ENCODE measurements at places on chromosomes 5 and 9.

GRCh38 chr5:131947445-131947844 lies 2.0 kb upstream of the MEIKIN start:
- no peak for DNase-seq

DNA sequence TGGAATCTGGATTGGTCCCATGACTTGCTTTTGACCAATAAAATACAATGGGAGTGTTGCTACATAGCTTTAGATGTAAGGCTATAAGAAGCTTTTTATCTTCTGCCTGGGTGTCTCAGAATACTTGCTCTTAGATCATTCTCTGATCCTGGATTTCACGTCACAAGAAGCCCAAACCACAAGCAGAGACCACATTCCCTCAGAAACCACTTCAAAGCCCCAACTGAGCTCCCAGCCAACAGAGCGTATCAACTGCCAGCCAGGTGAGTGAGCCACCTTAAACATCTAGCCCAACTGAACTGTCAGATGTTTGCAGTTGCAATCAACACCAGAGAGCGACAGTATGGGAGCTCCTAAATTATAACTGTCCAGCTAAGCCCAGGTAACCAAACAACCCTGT lies 687.1 kb downstream of the TLE1 start:
- no peak for DNase-seq

- no peak for DNase-seq
Observed at GRCh38 chr9:114633438-114634089, 22.5 kb downstream of the TMEM268 start.

GRCh38 chr5:133785182-133785581 lies 172.8 kb upstream of the FSTL4 start:
- DNase-seq = no peak

DNA sequence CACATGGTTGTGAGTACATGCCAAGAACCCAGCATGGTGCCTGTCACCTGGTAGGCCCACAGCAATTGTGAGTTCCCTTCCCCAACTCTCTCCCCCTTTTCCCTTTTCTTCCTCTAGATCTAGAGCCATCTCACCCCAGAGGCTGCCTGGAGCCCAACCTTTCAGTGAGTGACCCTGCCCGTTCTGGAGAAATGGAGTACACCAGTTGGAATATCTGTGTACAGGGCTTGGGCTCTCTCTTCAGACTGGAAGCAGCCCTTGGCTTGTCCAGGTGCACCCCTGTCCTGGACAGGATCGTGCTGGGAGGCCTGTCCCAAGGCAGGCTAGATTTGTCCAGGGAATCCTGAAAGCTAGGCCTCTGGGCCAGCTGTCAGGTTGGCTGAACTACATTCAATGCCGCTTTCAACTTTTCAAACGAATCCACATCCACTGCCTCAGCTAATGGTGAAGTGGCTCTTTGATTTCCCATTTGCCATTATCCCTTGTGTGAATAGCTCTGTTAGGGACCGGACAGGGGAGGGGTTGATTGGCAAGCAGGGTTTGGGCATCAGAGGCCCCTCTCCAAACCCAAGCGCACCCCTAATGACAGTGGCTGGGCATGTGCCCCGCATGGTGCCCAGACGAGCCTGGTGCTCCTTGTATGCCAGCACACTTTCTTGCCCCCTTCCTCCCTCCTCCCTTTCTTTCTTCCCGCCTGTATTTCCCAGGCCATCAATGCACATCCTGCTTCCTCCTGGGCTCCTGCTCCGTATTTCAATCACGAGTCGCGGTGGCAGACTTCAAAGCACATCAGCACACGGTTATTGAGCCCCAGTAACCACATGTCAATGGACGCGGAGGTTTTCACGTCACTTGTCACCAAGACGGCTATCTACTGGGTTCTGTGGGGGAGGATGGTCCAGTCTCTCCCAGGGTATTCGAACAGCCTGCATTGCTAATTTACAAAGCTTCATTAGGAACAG lies 211.2 kb downstream of the DAB2IP start:
- peak; percentile 11 for DNase-seq

DNA sequence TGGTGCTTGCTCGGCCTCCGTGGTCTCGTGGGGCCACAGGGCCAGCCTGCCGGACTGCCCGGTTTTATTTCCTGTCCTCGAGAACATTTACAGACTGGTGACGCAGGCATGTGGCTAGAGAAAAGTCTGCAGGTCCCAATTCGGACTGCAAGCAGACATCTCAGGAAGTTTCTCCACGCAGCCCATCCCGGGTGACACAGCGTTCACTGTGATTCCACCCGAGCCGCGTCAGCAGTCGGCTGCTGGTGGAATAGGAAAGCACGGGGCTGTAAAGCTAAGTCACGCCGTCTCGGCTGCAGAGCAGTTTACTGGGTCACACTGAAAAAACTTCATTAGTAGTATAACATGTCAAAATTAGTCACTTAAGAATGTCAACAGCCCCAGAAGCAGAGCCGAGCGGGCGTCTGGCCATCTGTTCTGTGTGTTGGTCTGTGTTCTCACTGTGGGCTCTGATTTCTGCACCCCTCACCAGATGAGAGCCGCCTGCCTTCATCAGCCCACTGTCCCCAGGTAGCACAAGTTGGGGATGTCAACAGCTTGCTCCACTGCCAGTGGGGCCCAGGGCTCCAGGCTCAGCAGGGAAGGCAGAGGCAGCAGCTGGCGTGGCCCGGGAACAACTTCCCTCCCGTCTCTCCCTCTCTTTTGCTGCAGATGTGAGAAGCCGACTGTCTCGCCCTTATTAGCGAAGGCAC lies 363.7 kb downstream of the IRX2 start:
- DNase-seq = no peak

Measured in breast epithelium (tissue), 4 donors.